ENCODE measurements at places on chromosomes 7 and 10.

DNA sequence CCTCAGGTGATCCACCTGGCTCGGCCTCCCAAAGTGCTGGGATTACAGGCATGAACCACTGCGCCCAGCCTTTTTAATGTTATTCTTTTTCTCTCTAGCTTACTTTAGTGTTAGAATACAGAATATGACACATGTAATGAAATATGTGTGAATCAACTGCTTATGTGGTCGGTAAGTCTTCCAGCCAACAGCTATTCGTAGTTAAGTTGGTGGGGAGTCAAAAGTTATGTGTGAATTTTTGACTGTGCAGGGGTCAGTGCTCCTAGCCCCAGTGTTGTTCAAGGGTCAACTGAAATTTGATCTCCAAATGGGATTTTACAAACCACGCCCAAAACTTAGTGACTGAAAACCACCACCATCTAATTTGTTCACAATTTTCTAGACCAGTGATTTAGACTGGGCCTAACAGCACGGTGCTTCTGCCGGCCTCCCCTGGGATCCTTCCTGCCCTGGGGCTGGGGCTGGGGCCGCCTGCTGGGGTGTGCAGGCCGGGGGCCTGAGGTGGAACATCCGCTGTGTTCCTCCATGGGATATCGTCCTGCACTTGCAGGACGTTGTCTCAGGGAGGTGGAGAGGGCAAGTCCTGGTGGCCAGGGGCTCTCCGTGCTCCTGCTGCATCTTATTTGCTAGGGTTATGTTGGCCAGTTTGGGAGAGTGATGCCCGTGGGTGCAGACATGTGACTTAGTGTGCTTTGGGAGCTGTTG lies 24.5 kb upstream of the GRB10 start:
- no peak overlapping the region for H3K27ac ChIP-seq
- no peaks in the 10 kb centered on the region for H3K36me3 ChIP-seq
- H3K4me1 ChIP-seq, result no peaks in the 10 kb centered on the region
- no peak for DNase-seq

DNA sequence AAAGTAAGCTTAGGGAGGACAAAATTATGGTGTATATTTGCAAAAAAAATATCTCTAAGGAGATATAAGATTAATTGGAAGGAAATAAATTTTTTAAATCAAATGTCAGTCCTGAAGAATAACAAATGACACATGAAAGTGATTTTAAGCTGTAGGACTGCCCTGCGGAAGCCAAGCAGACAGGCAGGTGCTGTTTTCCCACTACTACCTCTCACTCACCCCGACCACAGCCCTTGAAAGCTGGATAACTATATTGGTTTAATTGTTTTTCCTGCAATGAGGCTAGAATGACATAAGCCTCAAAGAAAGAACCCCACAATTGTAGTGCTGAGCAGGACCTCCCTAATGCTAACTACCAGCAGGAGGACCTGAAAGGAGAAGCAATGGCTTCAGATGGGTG lies 68.6 kb upstream of the VIPR2 start:
- H3K4me3 ChIP-seq, result no peak overlapping the region
- H3K27ac ChIP-seq, result no peak overlapping the region
- no peaks in the 10 kb centered on the region for H3K4me1 ChIP-seq

GRCh38 chr10:131972474-131973071 lies 9.2 kb downstream of the BNIP3 start:
- DNase-seq, result no peak
- H3K36me3 ChIP-seq, result peaks cover 2% of the 10 kb centered on the region
- no peak overlapping the region for H3K27ac ChIP-seq

GRCh38 chr7:22842383-22842941 lies 19.8 kb upstream of the TOMM7 start:
- no peak overlapping the region for H3K4me3 ChIP-seq
- DNase-seq, result no peak
- no peaks in the 10 kb centered on the region for H3K4me1 ChIP-seq
- H3K27me3 ChIP-seq, result no peaks in the 10 kb centered on the region
- no peak overlapping the region for H3K27ac ChIP-seq

DNA sequence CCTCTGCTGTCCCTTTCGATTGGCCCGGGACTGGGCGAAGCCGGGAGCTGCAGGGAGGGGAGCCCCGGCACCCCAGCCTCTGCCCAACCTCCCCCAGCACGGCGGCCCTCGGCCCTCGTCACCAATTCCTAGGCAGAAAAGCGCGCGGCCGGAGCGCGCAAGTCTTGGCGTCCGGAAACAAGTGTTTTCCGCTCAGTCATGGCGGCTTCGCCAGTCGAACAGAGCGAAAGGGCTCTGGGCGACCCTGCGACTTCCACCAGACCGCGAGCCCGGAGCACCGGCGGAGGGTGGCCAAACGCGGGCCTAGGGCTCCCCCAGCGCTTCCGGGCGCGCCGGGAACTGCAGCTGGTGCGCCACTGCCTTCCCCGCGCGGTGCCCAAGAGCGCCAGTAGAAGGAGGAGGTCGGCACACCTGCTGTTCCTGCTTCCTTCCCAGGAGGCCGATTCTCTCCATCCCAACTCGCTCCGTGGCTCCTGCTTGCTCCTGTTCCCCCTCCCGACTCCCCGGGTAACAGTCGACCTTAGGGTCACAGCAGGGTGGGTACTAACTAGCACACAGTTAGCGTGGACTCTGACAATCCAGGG lies 729.9 kb downstream of the ZWINT start:
- no peak for DNase-seq
- no peak overlapping the region for H3K4me3 ChIP-seq
- H3K27ac ChIP-seq, result no peak overlapping the region
- no peaks in the 10 kb centered on the region for H3K4me1 ChIP-seq

DNA sequence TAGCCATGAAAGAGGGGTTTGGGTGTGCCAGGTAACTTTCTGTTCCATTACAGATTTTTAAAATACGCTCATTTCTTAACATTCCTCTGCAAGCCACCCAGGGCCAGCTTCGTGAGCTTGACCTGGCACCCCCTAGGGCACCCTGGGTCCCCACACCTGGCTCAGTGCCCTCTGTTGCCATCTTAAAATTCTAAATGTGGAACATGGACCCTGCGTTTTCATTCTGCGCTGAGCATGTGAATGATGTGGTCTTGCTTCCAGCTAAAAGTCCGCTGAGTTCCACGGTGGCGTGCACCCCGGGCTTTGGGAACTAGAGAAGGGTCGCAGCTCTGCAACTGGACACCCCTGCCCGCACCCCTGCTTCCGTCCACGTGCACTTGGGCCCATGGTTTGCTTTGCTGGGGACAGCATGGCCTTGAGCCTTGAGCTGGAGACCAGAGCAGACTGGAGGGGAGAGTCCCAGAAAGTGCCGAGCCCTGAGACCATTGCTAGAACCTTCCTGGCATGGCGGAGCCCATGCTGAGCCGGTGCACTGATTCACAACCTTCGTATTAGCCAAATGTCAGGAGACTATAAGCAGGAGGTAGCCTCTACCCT lies 91.1 kb downstream of the RGS10 start:
- H3K4me1 ChIP-seq, result peaks cover 10% of the 10 kb centered on the region
- H3K27ac ChIP-seq, result no peak overlapping the region
- H3K4me3 ChIP-seq, result no peak overlapping the region

All from HCT116 (cell line).